ENCODE measurements at places on chromosomes 6 and 20.

- DNase-seq, result no peak
Observed at GRCh38 chr6:83603551-83603950, 91.2 kb downstream of the PRSS35 start.

GRCh38 chr6:56017198-56017597 lies 141.8 kb upstream of the BMP5 start:
- DNase-seq, result no peak

DNA sequence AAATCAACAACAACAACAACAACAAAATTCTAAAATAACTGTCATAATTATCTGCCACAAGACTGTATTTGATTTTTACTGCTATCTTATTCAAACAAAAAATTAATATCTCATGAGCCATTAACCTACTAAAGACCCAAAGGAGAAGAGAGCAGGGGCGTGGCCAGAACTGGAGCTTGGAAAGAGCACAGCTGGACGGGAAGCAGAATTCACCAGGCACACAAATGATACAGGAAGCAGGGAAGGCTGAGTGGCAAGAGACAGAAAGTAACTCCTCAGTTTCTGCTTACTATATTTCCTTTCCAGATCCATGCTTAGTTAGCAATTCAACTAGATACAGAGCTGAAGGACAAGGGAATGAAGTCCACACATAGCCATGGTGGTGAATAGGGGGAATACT lies 54.4 kb downstream of the FKBP5 start:
- no peak for DNase-seq

DNA sequence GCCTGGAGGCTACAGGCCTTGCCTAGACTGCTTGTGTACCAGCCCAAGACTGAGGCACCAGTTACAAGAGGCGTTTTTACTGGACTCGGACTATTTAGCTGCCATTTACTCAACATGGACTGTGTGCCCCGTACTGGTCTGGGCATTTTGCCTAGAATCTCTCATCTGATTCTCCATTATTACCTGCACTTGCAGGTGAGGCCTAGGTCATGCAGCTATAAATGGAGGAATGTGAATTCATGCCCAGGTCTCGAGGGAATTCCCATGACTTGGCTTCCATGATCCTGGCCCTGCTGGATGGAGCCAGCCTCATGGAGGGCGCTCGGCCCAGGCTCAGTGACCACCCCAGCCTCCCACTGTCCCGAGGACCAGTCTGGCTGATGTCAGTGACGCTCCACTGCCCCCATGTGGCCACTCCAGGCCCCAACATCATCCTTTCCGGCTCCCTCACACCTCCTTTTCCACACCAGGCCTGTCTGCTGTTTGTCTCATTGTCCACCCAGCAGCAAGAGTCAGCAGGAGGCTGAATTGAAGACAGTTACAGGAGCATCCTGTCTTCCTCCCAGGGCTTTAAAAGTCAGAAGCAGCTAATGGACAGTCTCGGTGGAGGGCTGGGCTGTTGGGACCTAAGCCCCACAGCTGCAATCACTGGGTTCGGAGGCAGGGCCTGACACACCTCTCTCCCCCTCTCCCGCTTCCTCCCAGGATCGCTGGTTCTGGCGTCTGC lies 8.7 kb downstream of the MMP24OS start:
- no peak for DNase-seq

DNA sequence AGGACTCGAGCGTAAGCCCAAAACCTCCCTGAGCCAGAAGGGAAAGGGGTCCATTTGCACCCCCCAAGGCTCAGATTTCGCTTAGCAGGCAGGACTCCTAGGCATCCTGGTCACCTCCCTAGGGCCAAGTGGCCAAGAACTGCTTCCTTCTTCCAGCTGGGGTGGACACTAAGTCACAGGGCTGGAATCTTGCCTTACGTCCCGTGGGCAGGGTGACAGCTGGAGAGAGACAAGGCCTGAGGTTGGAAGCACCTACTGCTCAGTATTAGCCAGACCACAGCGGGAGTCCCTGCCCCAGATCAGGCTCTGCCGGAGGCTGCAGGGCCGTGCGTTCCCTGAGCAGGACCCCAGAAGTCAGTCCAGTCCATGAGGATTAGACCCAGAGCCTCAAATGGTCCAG lies 19.7 kb downstream of the LAMA5 start:
- no peak for DNase-seq

- peak; percentile 56 for DNase-seq
Observed at GRCh38 chr6:152948150-152948768, 34.6 kb downstream of the FBXO5 start.

- DNase-seq, result no peak
Observed at GRCh38 chr20:58469616-58470015, 45.6 kb downstream of the APCDD1L start.

DNA sequence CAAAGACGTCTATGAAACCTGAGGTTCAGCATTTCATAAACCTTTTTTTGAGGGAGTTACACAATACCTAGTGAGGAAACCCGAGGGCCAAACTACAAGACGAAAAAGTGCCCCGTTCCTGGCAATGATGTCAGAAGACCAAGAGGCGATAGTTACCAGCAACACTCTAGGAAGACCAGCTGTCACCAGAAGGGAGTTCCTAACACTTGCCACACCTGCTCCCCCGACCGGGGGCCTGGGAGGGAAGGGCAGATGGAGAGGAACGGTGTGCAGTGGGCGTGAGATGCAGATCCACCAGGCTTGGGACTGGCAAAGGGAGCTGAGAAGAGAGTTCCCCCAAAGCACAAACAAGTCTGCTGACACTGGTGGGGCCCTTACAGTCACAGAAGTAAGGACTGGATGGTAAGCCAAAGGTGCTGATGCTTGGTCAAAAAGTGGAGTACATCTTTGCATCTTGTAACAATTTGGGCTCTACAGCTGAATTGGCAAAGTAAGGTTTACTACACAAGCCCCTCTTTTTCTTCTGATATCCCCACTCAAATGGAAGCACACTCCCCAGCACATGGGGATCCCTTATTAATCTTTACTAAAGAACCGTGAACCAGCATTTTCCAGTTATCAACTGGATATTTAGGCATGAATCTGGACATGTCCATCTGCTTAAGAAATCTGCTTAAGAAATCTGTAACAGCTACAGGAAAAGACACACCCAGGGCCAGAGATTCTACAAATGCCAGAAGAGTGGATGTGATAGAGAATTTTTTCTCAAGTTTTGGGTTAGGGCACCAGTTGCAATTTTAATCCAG lies 38.5 kb downstream of the PANK2 start:
- DNase-seq, result no peak

DNA sequence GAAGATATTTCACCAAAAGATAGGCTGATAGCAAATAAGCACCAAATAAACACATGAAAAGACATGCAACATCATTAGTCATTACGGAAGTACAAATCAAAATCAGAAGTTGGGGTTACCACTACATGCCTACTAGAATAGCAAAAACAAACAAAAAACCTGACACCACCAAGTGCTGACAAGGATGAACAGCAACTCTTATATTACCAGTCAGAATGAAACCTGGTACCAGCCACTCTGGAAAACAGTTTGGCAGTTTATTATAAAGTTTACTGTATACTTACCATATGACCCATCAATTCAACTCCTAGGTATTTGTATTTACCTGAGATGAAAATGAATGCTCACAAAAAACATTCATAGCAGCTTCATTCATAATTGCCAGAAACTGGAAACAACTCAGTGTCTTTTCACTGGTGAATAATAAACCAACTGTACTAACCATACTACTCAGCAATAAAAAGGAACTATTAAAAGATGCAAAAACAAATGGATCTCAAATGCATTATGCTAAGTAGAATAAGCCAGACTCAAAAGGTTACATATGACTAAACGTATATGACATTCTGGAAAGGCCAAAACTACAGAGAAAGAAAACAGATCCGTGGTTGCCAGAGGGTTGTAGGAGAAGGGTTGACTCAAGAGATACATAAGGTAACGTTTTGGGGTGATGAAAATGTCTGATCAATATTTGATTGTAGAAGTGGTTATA lies 33.0 kb downstream of the NUP153 start:
- DNase-seq, result no peak

- no peak for DNase-seq
Observed at GRCh38 chr6:169685860-169686259, 16.0 kb downstream of the WDR27 start.

- DNase-seq, result no peak
Observed at GRCh38 chr6:125499535-125499934, 197.8 kb upstream of the HDDC2 start.

- no peak for DNase-seq
Observed at GRCh38 chr6:44731485-44732095, 344.1 kb downstream of the CDC5L start.

- no peak for DNase-seq
Observed at GRCh38 chr6:100153636-100154275, 159.7 kb upstream of the MCHR2 start.

DNA sequence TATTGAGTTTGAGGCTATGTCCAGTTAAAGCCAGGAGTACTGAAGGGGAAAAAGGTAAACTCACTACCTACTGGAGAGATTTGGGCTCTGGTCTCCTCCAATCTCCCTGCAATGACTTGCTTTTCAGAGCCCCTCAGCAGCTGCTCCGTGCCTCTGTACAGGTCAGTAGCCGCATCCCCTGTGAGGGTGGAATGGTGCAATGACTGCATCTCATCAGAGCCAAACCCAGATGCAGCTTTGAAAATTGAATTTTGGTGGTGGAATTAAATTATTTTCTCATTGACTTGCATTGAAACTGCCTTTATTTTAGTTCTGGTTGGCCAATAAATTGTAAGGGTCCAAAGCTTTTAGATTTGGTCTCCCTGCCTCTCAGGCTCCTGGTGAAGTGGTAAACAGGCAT lies 166.7 kb downstream of the DLL1 start:
- no peak for DNase-seq

DNA sequence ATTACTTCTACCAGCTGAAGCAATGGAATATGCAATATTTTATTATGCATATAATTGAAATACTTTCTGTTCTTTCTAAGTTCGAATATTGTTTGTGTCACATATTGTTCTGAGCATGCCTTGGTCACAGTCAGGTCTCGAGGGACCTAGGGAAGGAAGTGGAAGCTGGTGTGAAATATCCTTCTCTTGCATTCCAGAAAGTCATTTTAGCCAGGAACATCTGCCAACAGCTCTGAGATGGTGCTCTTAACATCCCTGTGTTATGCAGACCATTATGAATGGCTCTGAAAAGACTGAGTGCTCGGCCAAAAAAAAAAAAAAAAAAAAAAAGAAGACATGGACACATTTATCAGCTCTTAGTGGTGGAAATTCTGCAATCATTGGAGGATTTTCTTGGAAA lies 132.7 kb upstream of the JAG1 start:
- DNase-seq, result no peak

DNA sequence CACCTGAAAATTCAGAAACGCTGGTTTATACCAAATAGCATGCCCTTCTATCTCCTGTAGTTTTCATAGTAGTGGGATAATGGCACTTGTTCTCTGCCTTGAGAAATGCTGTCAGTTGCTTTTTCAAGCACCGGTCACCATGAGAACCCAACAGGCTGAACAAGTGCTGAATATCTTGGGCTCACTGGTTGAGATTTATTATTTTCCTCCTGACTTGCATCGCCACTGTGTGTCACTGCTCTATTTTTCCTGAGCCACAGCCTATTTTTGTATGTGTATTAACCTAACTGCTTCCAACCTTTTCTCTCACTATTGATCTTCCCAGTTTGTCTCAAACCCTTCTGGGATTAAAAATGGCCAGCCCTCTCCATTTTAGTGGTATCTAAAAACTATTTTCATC lies 71.9 kb downstream of the OPN5 start:
- no peak for DNase-seq

DNA sequence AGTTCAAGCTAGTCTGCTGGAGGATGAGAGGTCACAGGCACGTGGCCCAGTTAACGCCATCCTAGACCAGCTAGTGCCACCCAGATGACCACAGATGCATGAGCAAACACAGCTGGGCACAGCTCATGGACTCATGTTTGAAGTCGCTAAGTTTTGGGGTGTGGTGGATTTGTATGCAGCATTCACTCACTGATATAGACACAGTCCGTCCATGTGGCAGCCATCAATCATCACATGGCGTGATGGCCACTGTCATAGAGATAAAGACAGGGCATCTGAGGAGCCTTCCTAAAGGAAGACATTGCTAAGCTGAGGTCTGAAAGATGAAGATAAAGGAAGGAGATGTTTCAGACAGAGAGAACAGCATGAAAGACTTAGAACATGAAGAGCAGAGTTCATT lies 154.4 kb upstream of the JAG1 start:
- DNase-seq, result no peak

DNA sequence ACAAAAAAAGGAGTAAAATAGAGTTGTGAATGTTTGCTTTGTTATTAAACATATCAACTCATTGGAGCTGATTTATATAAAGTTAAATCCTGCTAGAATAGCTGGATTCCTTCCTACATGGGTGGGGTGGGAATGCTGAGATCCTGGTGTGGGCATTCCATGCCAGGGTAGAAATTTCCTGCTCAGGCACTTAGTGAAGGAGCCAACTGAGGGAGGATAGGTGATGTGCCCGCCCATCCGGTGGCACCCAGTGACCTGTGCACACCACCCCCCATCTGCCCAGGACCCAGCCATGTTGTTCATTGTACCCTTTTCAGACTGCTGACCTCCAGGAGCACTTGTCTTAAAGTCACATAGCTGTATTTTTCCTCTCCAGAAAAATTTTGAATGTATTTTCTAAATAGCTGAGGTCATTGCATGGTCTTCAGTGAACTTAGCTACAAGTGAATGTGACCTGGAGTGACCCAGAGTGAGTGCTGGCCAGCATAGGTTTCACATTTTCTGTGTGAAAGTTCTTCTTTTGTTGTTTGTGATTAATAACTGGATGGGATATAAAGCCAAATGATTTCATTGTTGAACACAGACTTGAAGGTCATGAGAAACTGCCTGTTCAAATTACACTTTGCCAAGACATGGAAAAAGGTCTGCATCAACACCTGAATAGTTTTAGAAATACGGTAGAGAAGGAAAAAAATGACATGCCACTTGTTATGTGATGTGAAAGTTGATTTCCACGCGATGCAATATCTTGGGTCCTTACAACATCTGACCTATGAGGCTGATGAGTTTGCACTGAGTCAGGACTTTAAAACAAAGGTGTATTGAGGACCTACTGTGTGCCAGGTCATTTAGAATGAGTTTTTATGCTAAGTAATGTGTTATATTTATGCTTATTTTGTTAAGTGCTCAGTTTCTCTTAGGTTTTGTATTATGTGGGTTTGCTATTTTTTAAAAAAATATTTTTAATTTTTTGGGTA lies 77.2 kb downstream of the UTRN start:
- no peak for DNase-seq

GRCh38 chr20:60559462-60559861 lies 601.2 kb downstream of the CDH26 start:
- DNase-seq, result no peak

DNA sequence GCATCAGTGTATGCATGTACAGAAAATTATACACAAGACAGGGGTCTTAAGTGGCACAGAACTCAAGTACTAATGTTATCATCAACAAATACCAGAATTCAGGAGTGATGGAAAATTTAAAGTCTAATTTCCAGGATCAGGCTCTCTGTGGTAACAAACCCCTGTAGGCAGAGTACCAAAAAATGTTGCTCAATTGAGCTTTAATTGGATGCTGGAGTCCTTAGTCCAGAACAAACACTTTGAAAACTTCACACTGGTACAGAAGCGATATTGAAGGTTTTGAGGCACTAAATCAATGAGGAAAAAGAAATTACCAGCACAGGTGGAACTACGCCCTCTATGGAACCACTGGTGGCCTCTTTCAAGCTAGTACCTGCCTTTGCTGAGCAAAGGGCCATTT lies 113.1 kb downstream of the FOXC1 start:
- DNase-seq, result no peak
